Cardiac muscle cell (in vitro differentiated cells and primary cell): ENCODE measurements at places on chromosomes 6 and 20.

GRCh38 chr6:38063973-38064372 lies 244.4 kb downstream of the ZFAND3 start:
- DNase-seq: no peak

DNA sequence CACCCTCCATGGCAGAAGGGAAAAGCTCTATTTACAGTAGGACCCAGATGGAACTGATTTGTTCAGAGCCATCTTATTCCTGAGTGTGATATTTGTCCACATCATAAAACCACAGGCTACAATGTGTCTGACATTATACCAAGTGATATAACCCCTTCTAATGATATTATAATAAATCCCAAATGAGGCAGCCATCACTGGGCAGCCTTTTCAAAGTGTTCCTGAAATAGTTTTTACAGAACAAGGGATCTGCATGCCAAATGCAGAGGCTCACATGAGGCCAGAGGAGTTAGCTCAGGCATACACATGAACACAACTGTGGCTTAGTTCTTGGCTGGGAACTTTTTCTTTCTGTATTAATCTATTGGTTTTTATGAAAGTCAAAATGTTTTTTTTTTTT lies 207.7 kb downstream of the MAFB start:
- no peak for DNase-seq

GRCh38 chr20:21237956-21238799 lies 65.0 kb upstream of the XRN2 start:
- no peak for DNase-seq

- no peak for DNase-seq
Measured at GRCh38 chr6:130138909-130139242, 83.9 kb downstream of the SAMD3 start.

GRCh38 chr6:138293428-138294395 lies 75.4 kb upstream of the PBOV1 start:
- no peak for DNase-seq

DNA sequence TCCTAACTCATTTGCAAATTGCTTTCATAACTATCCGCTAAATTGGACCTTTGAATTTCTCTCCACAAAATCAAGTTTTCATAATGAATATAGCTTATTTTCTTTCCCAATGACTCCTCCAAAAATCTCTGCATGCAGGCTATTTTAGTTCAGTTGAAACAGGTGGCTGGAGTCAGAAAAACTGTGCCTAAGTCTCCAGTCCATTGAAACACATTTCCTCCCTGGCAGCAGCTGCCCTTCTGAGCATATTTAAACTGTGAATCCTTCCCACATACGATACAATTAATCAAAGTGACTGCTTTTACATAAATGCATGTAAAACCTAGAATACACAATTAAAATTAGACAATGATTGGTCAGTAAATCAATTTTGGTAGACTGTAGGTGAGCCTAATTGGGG lies 344.6 kb upstream of the MARCKS start:
- DNase-seq: no peak

DNA sequence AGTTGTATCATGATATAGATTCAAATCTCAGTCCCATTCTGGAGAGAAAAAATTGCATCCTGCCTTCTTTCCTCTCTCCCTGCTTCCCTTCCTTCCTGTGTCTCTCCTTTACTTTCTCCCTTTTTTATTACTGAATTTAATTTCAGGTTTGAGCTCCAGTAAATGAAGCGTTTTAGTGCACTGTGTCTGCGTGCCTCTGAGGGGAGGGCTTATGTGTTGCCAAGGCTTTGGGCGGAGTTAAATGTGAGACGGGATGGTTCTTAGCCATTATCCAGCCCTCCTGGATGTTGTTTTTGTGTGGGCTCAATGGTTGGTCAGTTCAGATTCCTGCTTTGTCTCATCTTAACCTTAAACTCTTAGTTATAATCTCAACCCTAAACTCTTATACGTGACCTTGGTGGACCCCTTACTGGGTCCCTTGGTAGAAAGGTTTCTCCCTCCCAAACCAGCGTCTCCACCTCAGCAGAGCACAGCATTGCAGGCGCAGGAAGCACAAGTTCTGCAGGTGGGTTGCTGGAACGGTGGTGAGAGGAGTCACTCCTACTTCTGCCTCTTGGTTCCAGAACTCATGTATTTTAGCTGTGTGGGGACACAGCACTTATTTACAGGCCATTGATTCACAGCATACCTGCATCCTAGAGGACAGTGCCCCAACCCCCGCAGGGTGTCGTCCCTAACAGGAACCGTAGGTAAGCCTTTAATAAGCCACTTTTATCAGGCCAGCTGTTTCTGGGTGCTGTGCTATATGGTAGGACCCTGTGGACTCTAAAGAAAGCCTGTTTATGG lies 68.5 kb downstream of the DNAH8 start:
- DNase-seq: no peak

DNA sequence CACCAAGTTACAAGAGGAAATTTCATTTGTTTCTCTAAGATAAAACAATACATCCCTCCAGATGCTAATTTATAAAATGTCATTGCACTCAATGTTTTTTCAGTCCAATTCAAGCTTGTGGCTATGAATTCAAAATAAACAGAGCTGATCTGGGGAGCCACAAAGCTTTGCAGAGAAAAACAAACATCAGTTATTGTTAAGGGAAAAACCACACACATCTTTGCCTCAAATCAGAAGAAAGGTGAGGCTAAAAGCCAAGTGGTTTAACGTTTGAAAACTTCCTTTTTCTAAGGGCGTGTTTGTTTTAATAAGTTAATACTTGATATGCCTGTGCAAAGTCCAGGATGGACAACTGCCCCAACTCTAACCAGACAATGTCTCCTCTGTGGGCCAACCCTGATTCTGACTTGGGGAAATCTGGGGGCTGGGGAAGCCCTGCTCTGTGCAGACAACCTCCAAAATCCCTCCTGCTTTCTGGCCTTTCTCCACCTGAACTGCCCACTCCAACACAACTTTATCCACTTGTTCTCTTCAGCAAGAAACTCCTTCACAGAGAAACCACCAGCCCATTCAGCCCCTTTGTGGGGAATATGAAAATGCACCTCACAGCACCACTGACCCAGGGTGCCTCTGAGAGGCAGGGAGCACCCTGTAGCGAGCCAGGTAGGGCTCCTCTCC lies 44.6 kb upstream of the NT5E start:
- DNase-seq: no peak

- no peak for DNase-seq
Measured at GRCh38 chr20:17452441-17452840, 78.7 kb downstream of the BFSP1 start.

DNA sequence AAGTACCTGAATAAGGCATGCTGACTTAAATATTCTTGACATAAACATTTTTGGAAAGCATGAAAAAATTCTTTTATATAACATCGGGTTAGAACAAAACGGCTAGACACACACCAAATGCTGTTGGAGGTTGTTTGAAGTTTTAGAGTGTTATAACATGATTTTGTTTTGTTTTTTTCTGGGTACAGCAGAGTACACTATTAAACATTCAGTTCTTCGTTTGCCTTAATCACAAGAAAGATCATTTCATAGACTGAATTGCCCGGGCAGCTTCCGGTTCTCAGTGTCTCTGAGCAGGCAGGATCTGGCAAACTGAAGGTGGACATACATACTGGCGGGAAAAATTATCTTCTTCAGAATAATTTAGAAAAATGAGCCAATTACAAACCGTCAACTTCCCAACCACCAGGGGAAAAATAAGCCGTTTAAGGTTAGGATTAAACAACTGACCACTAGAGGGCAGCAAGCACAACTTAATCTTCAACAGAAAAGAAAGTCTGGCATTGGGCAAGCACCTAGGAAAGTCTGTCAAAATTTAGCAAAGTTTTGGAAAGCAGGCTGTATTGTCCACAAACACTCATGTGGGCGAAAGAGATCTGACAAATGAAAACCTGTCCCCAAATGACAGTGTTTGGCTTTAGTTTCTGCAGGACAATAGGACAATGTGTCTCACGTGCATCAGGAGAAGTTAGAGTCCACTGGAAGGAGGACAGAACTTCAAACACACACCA lies 15.0 kb downstream of the ZNF217 start:
- peak; percentile 95 for DNase-seq

DNA sequence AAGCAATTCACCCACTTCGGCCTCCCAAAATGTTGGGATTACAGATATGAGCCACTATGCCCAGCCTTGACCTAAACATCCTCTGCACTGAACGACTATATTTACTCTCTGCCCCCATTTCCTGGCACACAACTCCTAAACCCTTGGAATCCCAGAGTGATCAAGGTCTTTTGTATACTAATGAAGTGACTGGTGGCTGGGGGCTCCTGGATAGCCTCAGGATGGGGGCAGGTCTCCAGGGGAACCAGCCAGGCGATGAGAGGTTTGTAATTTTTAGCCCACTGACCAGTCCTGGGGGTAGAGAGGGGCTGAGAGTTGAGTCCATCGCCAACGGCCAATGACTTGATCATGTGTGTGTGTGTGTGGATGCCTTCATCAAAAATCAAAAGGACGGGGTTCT lies 71.1 kb downstream of the FAM50B start:
- no peak for DNase-seq

GRCh38 chr6:137951064-137951597 lies 84.1 kb downstream of the TNFAIP3 start:
- no peak for DNase-seq

GRCh38 chr6:63910863-63911551 lies 275.4 kb downstream of the PHF3 start:
- DNase-seq: no peak

DNA sequence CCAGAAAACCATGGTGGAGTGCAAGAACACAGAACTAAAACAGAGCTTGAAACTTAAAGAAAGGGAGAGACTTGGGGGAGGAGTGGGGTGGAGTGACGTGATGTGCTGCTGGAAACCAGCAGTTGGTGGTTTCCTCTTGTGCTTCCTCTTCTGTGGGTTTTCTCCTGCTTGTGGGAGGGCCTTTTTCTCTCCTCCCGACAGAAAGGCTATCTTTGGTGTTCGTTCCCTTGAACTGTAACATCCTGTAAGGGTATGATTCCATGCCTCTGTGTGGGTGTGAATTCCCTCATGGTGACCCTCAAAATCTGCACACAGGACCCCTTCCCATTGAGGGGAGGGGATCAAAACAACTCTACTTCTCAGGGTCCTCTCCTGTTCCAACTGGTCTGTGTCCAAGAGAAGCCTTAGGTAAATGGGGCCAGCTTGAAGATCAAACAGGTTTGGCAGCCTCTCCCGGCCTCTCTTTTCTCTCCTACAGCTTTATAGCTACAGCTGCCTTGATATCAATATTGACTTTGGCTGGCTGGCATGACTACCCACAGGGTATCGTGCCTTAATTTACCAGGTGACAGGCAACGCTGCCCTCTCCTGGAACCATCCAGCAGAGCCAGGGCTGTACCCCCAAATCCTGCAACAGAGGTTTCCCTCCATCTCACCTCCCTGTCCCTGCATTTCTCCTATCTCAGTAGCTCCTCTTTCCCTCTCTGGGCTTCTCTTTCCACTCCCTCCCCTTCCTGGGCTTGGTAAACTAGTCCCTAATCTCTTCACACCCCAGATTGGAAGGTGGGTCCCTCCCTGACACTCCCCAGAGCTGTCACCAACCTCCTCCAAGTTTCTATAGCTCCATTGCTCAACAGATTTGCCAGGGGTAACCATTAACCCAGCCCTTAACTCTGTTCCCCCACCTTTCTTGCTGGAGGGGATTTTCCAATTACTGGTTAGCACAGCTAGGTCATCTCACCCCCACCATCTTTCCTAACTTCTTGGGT lies 1.5 kb upstream of the MSH5 start:
- DNase-seq: peak; percentile 24

- DNase-seq: no peak
Measured at GRCh38 chr20:32314768-32315167, 37.3 kb downstream of the KIF3B start.

DNA sequence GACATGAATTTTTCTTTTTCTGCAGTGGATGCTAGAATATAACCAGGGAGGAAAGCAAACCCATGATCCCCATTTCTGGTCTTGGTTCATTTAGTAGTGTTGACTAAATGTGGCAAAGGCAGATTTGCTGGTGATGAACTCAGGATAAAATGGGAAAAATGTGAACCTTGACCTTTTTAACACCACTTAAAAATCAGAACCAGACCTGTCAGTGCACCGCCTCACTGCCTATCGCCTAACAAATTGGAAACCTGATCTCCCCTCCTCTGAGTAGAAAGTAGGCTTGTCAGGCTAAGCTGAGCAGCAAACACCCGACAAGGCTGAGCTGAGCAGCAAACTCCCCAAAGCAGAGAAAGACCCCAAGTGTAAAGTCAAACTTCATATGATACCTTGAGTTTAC lies 254.8 kb downstream of the FOXC1 start:
- no peak for DNase-seq
